Frontal cortex (tissue), 4 donors: ENCODE measurements at places on chromosomes 12 and 14.

- DNase-seq: peak; percentile 46
These were observed 59.5 kb downstream of the SCARB1 start for GRCh38 chr12:124804011-124804621.

- no peak for DNase-seq
These were observed 2.0 kb upstream of the CHURC1 start for GRCh38 chr14:64912261-64912660.

GRCh38 chr12:42981379-42981778 is 391.8 kb upstream of the PRICKLE1 start:
- DNase-seq: no peak

DNA sequence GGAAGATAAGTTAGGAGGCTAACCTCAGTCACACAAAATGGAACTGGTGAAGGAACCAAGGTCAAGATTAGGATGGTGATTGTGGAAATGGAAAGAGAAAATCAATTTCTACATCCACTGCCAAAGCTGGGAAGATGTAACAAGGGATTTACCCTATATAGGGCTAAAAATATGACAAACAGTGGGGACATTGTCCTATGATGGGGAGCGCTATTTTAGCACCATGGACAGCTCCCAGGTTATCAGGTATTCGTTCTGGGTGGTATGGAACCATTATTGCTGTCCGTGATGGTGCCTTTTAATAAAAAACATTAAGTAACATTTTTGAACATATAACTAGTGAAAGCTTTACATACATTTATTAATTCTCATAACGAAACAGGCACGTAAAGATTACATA is 124.0 kb downstream of the NDUFA12 start:
- no peak for DNase-seq

DNA sequence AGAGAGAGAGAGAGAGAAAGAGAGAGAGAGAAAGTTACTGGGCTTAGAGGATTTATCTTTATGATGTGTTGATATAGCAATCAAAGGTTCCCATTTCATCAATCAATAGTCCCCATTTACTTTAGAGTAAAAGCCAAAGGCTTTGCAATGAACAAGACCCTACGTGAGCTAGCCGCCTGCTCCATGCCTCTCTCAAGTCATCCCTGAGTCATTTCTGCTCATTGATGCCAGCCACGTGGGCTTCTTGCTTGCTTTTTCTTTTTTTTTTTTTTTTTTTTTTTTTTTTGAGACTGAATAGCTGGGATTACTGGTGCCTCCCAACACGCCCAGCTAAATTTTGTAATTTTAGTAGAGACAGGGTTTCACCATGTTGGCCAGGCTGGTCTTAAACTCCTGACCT is 70.9 kb downstream of the GPR135 start:
- no peak for DNase-seq

DNA sequence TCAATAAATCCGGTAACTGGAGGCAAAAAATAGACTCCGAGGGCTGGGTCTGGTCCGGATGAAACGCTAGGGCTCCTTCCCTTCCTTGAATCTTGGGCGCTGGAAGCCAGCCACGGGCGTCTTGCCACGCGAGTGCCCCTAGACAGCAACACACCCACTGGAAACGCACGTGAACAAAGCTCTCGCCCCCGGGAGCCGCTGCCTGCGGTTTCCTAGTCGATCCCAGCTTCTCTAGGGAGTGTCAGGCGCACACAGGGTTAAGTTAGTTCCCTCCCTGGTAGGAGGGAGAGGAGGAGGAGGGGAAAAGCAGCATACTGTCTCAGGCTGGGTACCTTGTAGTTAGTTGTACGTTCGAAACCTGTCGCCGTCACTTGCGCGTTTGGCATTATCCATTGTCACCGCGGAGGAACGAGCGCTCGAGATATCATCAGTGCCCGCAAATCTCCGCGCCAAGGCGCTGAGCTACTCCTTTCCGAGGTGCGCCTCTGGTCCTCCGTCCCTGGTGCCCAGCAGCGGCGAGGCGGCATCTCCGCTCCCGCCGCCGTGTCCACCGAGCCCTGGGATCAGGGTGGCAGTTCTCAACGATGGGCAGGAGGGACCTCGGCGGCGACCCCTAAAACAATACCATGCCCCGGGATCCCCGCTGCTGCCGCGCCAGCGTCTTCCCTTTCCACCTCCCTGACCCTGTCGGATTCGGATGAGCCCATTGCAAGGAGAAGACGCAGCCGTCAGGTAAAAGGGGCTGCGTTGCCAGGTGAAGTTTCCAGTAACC is at the start of gene FLRT2:
FLRT2 (plus strand) TSS at position 342 of the 772 bp plus-strand sequence. CDS start 91,371 bp downstream, outside the sequence.
- peak; percentile 10 for DNase-seq

DNA sequence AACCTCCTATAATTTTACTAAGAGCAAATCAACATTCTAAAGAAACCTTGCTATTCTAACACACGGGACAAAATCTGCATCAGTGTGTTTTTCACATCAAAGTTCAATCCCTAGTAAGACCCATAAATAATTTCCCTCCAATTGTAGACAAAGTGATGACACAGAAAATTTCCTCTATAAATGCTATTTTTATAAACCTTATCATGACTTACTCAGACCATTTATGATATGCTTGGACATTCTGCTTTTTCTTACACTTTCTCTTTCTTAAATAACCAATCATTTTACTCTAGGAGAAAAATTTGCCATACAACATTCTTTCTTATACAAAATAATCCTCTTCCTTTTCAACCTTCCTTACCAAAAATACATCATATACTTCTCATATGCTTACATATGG is 67.0 kb downstream of the SDR9C7 start:
- no peak for DNase-seq

- DNase-seq: no peak
These were observed 4.6 kb downstream of the NYNRIN start for GRCh38 chr14:24403294-24403998.

DNA sequence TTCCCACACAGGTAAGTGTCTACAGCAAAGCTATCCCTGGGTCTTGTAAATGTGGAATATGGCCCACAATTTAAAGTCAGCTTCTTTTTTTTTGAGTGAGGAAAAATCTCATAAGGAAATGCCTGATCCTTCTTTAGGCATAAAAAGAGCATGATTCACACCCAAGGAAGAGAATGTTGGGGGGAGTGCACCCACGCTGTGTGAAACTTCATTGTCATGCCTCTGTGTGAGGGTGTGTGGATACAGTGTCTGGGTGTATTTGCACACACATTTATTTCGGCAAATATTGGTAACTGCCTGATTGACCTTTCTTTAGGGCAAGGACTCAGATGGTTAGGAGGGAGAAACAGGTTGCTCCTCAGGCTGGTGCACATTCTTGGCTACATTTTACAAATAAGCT is 196.8 kb upstream of the STXBP6 start:
- no peak for DNase-seq

DNA sequence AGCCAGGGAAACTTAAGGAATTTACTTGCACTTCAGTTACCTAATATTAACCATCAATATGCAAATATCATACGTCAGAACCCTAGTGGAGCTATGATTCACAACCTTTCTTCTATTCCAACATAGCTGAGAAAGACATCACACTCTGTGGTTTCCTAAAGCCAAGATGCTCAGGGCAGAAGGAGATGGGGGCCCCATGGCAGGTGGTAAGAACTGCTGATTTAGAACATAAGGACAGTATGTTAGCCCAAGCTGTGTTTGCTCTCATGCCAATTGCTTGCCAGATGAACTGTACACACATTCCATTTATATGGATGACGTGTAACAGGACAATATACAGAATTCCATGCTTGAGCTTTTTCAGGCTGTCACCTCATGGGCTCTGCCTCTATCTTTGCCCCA is 34.6 kb downstream of the HECTD4 start:
- no peak for DNase-seq

GRCh38 chr12:43835656-43836474 is at the start of gene TMEM117:
TMEM117 (plus strand) TSS chr12:43836081.
- peak; percentile 71 for DNase-seq

- DNase-seq: peak; percentile 79
These were observed 1.3 kb upstream of the TEDC1 start for GRCh38 chr14:105489542-105490266.

DNA sequence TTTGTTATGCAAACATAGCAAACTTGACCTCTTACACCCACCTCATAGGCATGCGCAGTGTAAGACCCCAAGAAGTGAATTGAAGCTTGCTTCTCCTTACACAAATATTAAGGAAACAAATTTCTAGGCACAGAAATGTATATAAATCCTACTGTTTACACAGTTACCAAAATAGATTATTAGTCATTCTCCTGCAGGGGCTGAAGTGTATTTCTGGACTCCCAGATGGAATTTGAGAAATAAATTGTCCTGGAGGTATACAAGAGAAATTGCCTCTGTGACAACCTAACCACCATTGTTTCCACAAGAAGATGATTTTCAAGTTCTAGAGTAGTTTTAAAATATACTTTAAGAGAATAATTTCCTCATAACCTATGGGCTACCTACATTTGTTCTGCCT is 656.0 kb upstream of the MDGA2 start:
- DNase-seq: no peak

GRCh38 chr12:108814462-108815211 is 42.7 kb downstream of the SSH1 start:
- no peak for DNase-seq

- DNase-seq: no peak
These were observed 13.9 kb upstream of the ATP2A2 start for GRCh38 chr12:110266980-110267620.
